Caudate nucleus (tissue), 63 donors: ENCODE measurements at places on chromosomes 7 and 10.

DNA sequence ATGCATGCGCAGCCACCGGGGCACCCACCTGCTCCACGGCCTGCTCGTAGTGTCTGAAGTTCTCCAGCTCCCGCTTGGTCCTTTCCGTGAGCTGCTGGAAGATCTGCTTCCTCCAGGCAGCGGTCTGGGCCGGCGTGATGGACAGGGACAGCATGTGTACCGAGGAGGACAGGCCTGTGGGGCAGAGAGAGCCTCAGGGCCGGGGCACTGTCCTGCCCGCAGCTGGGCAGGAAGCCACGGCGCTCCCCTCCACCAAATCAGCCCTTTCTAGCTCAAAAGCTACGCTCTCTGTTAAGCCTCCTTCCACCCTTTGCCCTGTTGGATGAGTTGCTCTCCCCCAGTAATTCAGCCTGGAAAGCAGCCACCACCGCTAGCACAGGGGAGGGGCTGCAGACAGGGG lies 19.2 kb downstream of the TECPR1 start:
- DNase-seq = no peak

GRCh38 chr10:123149568-123150270 lies 1.8 kb downstream of the HMX2 start:
- peak; percentile 3 for DNase-seq

- DNase-seq = no peak
Observed at GRCh38 chr10:132414402-132415016, 17.5 kb downstream of the PWWP2B start.

DNA sequence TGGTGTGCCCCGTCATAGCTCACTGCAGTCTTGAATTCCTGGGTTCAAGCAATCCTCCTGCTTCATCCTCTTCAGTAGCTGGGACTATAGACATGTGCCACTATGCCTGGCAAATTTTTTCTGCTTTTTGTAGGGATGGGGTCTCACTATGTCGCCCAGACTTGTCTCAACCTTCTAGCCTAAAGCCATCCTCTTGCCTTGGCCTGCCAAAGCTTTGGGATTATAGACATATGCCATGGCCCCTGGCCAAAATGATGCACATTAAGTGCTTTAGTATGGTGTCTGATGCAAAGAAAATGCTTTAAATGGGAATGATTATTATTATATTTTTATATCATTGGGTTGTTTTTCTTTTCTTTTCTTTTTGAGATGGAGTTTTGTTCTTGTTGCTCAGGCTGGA lies 33.2 kb upstream of the VCL start:
- DNase-seq = no peak

DNA sequence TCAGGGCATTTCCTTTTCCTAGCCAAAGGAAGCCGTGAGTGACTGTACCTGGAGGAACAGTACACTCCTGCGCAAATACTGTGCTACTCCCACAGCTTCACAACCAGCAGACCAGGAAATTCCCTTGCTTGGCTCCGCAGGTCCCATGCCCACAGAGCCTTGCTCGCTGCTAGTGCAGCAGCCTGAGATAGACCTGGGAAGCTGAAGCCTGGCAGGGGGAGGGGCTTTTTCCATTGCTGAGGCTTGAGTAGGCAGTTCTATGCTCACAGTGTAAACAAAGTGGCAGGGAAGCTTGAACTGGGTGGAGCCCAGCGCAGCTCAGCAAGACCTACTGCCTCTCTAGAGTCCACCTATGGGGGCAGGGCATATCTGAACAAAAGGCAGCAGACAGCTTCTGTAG lies 291.2 kb downstream of the HGF start:
- DNase-seq = no peak

DNA sequence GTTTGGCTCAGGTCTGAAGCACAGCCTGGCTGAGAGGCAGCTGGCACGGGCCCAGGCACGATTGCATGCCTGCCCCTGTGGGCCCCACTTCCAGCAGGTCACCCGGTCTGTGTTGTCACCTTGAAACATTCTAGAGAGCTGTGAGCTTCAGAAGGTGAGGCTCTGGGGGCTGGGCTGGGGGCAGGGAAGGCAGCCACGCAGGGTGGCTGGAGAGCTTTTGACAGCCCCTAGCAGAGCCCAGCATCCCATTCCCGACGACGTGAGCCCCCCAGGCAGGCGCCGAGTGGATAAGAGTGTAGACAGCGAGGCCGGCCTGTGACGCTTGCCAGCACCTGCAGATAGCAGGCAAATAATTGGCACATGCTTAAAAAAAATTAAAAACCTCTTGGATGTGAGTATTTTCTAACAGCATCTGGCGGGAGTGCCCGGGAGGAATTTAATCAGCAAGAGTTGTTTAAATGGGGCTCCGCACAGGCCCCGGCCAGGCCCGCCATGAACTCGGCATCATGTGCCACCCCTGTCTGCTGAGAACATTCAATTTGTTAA lies 212.0 kb upstream of the TBX20 start:
- DNase-seq = no peak

DNA sequence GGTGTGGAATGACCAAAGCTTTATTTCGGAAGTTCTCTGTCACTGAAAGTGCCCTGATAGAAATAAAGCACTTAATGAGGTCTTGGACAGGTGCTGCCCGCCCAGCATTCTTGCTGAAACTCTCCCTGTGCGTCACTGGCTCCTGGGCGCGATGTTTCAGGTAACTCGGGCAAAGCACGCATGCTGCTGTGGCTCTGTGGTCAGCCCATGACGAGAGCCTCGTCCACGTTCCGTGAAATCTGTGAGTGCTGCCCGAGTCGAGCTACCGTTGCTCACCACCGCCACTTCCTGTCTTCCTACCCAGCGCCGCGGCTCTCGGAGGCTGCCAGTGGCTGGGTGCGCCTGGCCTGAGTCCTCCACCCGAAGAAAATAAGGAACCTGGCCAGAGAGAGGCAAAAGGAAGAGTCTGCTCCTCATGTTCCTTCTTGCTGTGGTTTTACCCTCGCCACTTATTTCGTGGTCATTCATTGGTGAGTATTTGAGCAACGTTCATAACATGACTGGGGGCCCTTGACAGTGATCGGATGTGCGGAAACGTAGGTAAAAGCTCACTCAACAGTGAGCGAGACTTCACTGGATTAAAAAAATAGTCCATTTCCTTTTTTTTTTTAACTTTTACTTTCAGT lies 95.5 kb downstream of the MAP3K8 start:
- DNase-seq = no peak

- DNase-seq = no peak
Observed at GRCh38 chr7:100155553-100156317, 2.8 kb downstream of the TRAPPC14 start.

- peak; percentile 10 for DNase-seq
Observed at GRCh38 chr7:95476904-95477594, 8.7 kb upstream of the ASB4 start.

- no peak for DNase-seq
Observed at GRCh38 chr7:117008886-117009531, 55.7 kb downstream of the ST7 start.

DNA sequence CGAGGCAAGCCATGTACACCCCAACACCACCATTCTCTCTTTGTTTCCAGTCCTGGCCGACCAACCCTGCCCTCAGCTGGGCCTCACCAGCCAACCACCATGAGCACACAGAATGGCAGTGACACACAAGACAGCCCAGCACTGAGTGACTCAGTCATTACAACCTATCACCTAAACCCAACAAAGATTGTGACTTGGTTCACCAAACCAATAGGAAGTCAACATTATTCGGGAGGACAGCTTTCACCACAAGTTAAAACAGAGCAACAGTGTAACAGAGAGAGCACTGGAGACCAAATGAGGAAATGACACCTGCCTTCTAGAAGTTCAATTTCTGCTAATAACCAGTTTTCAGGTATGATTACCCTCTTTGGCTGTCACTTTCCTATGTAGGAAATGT lies 72.1 kb downstream of the DNMBP start:
- no peak for DNase-seq

DNA sequence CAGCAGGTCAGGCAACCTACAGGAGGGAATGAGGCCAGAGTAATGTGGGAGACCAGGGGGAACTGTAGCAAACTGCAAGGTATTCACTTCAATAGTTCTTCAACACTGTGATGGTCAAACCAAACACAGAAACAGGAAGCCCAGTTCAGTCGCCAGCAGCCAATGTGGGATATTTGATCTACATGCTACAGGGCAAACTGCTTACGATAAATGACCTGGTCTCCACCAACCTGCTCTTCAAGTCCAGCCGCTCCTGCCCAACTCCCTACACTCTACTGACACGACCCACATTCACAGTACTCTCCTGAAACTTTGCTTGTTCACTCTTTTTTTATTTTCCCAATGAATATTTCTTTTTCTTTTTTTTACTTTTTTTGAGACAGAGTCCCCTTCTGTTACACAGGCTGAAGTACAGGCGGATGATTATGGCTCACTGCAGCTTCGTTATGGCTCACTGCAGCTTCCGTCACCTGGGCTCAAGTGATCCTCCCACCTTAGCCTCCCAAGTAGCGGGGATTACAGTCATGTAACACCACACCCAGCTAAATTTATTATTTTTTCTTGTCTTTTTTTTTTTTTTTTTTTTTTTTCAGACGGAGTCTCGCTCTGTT lies 42.1 kb downstream of the MDH2 start:
- DNase-seq = no peak

DNA sequence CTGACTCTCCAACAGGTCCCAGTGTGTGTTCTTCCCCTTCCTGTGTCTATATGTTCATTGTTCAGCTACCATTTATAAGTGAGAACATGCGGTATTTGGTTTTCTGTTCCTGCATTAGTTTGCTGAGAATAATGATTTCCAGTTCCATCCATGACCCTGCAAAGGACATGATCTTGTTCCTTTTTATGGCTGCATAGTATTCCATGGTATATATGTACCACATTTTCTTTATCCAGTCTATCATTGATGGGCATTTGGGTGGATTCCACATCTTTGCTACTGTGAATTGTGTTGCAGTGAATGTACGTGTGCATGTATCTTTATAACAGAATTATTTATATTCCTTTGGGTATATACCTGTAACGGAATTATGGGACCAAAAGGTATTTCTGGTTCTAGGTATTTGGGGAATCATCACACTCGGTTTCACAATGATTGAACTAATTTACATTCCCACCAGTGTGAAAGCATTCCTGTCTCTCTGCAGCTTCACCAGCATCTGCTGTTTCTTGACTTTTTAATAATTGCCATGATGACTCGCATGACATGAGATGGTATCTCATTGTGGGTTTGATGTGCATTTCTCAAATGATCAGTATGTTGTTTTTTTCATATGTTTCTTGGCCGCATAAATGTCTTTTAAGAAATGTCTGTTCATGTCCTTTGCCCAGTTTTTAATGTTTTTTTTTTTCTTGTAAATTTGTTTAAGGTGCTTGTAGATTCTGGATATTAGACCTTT lies 60.2 kb downstream of the LSMEM1 start:
- no peak for DNase-seq

DNA sequence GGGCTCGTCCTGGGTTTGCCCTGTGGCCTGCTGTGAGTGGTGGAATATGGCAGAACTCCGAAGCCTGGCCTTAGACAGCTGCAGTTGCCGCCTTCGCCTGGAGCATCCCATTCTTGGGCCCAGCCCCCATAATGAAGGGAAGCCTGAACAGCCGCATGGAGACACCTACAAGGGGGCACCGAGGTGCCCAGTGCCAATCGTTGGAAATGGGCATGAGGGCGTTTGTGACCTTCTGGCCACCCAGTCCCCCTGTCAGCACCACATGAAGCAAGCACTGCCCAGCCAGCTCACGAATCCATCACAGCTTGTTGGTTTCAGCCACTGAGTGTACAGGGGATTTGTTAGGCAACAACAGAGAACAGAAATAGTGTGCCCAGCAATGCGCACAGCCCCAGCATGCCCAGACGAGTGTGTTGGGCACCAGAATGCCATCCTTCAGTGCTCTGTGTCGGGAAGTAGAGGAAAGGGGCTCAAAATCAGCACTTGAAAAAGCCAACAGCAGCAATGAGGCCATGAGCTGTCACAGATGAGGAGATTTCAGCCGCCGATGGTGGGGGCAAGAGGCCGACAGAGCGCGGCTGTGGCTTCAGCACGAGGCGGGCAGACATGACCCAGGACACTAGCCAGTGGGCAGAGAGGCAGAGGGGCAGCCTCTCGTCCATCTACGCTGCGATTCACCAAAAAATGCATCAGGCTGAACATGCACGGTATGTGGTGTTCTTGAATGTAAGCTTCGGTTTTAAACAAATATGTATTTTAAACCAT lies 91.2 kb downstream of the TNS3 start:
- no peak for DNase-seq

GRCh38 chr10:6612371-6612770 lies 32.3 kb upstream of the PRKCQ start:
- no peak for DNase-seq

- no peak for DNase-seq
Observed at GRCh38 chr7:2932402-2933251, 88.5 kb upstream of the GNA12 start.

DNA sequence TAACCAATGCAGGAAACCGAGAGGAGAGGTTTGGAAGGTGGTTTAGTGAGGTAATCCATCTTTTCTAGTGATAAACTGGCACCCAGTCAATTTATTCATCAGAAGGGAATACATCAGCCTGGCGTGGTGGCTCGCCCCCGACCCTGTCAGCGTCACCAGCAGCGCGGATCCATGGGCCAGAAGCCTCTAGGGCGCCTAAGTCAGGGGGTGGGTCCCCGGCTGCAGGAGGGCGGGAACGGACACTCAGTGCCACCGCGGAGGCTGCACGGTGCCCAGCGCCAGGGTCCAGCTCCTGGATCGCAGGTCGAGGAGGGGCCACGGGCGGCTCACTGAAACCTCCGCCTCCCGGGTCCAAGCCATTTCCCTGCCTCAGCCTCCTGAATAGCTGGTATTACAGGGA lies 866 bp upstream of the ANKRD30A start:
- DNase-seq = no peak

DNA sequence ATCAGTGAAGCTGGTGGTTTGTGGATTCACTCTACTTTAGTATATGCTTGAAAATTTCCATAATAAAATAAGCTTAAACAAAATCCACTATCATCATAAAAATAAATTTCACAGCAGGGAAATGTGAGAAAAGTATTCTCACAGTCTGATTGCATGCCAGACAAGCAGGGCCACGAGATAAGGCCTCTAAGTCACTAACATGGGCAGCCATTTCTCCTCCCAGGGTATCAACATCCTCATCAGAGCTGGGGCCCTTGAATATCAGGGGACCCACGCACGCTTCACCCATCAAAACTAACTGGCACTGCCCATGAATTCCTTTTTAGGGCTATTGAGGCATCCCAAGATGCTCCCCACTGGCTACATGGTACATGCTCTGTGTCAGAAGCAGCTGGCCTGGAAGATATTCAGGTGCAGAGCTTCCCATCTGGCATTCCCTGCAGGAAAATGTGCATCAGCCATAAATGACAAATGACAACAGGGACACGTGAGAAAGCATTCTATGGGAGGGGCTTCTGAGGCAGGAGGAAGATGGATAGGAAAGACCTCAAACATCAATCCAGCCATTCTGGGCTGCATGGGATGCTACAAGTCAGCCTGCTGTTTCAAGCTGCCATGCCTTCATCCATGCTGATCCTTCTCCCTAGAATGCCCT lies 17.4 kb downstream of the CCDC6 start:
- DNase-seq = no peak
